CD4-positive, alpha-beta T cell treated with Interleukin-4 for 1 hour (primary cell): ENCODE measurements at places on chromosomes 13 and 19.

DNA sequence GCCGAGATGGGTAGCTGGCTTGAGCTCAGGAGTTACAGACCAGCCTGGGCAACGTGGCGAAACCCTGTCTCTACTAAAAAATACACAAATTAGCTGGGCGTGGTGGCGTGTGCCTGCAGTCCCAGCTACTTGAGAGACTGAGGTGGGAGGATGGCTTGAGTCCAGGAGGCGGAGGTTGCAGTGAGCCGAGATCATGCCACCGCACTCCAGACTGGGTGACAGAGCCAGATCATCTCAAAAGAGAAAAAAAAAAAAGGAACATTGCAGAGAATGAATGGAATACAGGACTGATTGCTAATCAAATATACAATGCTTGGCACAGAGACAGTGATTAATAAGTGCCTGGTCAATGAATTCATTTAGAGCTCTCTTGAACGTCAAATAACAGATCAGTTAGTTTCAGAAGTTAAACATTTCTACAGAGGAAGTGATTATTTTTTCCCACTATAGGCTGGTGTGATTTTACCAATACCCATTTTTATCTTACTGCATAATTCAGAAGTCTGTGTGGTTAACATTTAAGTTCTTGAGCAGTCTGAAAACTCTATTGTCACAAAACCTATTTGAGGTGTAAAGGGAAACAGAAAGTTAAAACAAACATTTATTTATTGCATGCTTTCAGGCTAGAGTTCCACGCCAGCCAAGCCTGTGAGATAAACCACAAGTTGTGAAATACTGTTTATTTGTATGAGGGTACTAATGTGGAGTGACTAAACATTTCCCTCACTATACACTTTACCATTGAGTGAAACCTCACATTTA, 7.7 kb upstream of the TBC1D4 start:
- DNase-seq = peak; percentile 19

DNA sequence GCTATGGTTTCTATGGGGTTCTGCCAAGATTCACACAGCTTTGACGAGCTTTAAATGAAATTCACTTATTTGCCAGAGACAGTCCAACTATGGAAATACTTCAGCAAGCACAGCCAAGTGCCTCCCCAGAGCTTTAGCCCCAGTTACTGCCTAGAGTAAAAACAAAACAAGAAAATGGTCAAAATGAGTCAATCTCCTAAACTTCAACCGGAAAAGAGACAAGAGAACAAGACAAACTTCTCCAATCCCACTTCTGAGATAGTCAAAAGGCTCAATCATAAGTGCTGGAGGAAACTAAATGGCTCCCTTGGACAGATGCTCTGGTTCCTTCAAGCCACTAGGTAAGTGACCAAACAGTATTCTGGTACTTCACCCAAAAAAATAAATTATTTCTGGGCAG, 65.8 kb downstream of the KATNAL1 start:
- no peak for DNase-seq

- DNase-seq = no peak
Measured at GRCh38 chr13:40928980-40929379, 90.1 kb downstream of the ELF1 start.

DNA sequence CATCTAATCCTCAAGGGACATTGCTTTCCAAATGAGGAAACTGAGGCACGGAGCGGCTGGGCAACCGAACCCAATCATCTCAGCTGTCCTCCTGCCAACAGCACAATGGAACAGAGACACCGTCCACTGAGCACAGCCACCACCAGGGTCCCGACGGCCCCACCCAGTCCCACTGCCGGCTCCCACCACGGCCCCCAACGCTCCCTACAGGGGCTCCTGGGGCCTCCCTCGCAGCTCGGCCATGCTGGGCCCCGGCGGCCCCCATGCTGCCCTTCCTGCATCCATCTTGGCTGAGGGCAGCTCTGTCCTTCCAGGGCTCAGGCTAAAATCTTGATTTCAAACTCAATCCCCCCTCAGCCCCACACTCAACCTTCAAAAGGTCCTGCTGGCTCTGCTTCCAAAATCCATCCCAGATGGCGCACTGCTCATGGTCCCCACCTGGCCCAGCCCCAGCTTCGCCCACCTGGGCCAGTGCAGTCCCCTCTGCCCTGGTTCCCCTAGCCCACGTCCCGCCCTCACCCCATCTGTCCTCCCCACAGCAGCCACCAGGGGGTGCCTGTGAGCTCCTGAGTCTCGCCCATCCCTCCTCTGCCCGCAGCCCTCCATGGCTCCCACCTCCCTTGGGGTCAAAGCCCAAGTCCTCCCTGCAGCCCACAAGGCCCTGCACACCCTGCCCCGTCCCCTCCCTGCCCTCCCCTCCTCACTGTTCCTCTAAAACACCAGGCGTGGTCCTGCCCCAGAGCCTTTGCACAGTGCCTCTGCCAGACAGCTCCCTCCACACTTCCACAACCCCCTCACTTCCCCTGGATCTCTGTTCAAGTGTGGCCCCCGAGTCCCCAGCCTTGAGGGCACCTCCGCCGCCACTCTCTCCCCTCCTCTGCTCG, 7.9 kb downstream of the PIP5K1C start:
- DNase-seq = peak; percentile 51

GRCh38 chr13:49890376-49890775, 45.8 kb downstream of the SPRYD7 start:
- DNase-seq = no peak

- DNase-seq = no peak
Measured at GRCh38 chr13:50355797-50356196, 340.6 kb downstream of the KCNRG start.

DNA sequence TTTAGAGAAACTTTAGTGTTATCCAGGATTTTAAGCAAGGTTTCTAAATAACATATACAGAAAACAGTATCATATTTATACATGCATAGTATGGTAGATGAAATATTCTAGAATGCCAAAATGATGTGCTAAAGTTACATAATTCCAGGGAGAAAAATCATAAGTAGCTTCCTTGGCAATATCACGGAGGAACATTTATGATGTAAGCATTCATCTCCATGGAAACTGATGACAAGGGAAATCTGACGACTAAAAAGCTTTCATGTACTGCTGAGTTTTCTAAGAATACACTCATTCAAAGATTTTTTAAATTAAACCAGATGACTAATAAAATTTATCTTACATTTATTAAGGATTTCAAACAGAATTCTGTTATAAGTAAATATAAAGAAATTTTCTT, 4.7 kb downstream of the TEX30 start:
- no peak for DNase-seq

DNA sequence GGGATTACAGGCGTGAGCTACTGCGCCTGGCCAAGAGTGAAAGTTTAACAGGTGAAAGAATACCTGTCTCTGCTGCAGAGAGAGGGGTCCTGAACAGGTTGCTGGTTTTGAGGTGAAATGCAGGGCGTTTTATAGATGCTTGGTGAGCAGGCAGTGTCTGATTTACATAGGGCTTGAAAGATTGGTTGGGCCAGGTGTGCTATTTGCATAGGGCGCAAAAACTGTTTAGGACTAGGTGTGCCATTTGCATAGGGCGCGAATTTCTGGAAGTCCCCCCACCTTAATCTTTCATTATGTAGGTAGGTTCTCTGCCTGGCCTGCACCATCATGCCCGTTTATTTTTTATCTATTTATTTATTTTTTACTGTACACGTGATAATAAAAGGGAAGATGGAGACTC, 4.5 kb upstream of the NDUFB7 start:
- no peak for DNase-seq

GRCh38 chr13:66341635-66342377, 888.3 kb downstream of the PCDH9 start:
- DNase-seq = no peak

GRCh38 chr19:18469069-18469846, 31.3 kb upstream of the ISYNA1 start:
- peak; percentile 63 for DNase-seq

GRCh38 chr19:23788411-23788810, 29.7 kb upstream of the ZNF681 start:
- no peak for DNase-seq

GRCh38 chr19:45038931-45039893, at the start of gene CLASRP:
Gene CLASRP (plus strand): TSS chr19:45039045. CDS start chr19:45040213, 1,168 bp downstream.
- peak; percentile 87 for DNase-seq

DNA sequence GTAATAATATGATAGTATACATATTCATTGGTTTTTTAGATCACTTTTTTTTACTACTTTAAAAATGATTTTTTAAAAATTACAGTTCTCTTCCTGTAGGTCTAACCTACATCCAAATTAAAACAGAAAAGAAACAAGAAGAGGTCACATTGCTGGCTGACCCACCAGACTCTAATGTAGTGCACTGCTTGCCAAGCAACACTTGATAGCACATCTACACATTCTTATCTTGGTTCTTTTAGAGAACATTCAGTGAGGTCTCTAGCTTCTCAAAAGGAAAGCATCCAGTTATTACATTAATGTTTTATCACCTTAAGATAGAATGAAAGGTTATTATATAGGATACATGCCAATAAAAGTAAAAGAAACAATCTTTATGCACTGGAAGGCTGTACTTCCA, 35.6 kb downstream of the NDFIP2 start:
- no peak for DNase-seq

DNA sequence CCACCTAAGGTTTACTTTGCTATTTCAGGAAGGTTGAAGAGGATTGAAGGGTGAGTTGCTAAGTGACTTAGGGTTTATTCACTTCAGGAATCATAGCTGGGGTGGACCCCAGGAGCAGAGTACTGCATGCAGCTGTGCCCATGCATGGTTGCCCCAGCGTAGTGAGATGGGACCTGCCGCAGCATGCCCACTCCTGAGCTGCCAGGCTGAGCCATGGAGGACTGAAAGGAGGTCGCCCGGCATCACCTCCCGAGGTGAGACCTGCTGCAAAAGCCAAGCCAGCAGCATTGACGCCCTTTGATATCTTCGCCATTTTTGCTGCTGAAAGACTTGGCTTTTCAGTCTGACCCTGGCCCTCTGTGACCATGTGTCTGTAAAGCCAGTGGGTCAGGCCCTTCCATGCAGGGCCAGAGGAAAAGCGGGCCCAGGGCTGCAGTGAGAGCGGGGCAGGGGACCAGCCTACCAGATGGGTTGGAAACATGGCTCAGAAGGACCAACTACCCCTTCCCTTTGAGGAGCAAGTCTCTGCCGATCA, 9.9 kb downstream of the POP4 start:
- DNase-seq = no peak

DNA sequence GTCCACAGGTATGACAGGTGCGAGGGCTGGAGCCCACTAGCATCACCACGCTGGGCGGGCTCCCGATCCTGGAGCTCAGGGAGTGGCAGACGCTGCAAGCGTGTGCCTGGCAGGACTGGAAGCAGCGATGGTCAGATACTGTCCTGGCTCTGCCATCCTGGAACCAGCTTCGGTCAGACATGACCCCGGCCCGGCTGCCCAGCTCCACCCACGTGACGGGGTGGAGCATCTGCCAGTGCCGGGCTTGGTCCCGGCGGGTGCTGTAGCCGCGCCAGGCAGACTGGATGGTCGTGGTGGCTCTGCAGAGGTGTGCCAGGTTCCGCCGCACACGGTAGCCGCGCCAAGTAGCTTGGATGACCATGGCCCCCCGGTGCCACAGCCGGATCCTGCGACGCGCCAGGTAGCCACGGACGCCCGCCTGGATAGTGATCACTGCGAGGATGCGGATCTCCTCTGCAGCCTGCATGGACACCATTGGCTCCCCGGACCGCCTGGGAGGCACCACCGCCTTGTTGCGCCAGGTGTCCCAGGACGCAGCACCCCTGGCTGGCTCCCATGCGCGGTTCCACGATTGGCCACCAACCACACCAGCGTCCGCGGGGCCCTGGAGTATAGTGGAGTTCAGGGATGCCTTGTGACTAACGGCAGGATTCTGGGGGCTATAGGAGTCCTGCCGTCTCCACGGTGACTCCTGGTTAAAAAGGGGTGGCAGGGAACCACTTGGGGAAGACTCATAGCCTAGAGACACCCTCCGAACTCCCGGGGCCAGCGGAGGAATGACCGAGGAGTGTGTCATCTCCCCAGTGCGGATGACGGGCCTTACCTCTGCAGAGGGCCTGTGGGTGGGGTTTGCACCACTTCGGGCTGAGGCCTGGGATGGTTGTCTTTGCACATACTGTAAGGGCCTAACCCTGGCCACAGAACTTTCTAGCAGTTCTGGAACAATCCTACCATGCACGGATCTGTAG, 16.5 kb downstream of the IQCN start:
- DNase-seq = no peak

DNA sequence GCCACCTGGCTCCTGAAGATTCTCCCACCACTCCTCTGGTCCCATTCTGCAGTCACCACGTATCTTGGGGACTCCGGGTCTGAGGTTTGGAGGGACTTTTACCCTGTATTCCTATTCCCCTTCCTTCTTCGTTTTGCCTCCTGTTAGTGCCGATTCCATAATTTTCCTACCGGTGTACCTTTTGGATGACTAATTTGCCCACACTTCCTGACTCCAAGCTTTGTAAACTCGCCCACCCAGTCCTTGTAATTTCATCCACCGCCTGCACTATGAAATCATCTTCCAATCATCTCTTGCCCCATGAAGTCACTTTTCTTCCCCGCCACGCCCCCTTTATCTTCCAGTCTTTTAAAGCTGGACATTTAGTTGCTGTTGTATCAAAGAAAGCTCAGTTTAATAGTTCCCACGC, 572 bp downstream of the UCHL3 start:
- DNase-seq = peak; percentile 2

DNA sequence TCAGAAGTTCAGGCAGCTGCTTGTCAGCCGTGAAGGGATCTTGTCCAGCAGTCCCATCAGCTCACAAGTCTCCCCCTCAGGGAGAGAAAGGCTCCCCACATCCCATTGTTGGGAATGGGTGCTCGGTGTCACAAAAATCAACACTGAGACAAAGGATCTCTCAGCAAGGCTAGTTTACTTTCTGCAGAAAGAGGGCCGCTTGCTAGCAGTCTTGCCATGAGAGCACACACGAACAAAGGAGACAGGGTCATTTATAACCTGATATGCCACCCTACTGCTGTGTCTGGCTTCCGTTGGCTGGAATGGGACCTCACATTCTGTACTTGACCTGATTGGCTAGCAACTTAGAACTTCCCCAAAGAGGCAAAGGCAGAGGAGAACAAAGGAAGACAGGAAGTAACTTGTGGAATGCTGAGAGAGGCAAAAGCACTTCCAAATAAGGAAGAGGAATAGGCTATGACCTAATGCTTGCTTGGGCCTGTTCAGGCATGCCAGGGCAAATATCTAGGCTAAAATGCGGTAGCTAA, 8.7 kb upstream of the IGFL3 start:
- no peak for DNase-seq
